Neuronal stem cell (in vitro differentiated cells): ENCODE measurements at places on chromosomes 12 and 14.
A peak's percentile ranks its signal among the peaks of the same experiment; 100 is the strongest.

DNA sequence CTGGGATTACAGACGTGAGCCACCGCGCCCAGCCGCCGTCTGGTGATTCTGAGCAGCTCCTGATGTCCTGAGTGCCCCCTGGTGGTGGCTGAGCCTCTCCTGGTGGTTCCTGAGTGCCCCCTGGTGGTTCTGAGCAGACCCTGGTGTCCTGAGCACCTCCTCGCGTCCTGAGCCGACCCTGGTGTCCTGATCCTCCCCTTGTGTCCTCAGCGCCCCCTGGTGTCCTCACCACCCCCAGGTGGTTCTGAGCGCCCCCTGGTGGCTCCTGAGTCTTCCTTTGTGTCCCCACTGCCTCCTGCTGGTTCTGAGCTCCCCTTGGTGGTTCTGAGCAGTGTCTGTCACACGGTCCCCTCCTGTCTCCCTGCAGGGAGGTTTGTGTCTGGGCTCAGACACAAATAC is 1304.9 kb downstream of the TMEM121 start:
- DNase-seq, result no peak

- DNase-seq, result no peak
Measured at GRCh38 chr12:106573239-106573638, 9.6 kb upstream of the RFX4 start.

- DNase-seq, result no peak
Measured at GRCh38 chr12:101325590-101325989, 45.7 kb downstream of the UTP20 start.

DNA sequence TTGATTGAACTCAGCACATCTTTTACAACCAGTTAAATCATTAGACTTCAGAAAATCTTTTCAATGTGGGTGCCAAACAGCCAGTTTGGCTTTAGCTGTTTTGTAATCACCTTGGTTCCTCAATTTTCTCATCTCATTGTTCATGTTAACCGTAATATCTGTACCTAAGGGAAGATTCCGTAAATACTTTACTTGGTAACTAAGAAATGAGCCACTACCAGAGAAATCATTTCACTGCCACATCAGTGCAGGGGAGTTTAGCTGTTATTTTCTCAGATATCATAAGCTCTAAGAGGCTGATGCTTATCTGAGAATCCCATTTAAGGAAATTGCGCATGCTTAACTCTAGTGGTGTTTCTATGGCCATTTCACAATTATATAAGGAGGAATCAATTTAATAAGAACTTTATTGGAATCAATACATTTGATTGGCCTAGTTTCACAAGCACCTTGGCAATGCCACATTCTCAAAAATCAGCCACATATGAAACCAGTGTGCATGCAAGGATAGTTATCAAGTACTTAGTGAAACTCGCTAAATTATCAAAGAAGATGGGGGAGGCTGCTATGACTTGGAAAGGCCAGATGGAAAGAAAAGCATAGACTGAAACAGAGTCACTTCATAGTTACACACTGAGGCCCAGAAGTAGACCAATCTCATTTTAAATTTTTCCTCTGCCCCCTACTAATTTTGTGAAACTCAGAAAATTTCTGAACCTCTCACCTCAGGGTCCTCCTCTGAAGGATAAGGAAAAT is 28.1 kb upstream of the IL22 start:
- DNase-seq, result no peak

GRCh38 chr14:104893435-104894207 is 28.6 kb downstream of the CEP170B start:
- DNase-seq, result no peak

DNA sequence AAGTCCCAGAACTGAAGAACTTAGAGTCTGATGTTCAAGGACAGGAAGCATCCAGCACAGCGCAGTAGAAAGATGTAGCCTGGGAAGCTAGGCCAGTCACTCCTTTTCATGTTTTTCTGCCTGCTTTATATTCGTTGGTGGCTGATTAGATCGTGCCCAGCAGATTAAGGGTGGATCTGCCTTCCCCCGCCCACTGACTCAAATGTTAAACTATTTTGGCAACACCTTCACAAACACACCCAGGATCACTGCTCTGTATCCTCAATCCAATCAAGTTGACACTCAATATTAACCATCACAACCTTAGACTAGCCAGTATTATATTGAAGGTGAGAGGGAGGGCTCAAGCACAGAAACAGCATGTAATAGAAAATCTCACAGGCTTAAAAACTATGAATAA is 222.9 kb downstream of the C12orf50 start:
- no peak for DNase-seq

- no peak for DNase-seq
Measured at GRCh38 chr12:24084800-24085199, 135.3 kb upstream of the SOX5 start.

DNA sequence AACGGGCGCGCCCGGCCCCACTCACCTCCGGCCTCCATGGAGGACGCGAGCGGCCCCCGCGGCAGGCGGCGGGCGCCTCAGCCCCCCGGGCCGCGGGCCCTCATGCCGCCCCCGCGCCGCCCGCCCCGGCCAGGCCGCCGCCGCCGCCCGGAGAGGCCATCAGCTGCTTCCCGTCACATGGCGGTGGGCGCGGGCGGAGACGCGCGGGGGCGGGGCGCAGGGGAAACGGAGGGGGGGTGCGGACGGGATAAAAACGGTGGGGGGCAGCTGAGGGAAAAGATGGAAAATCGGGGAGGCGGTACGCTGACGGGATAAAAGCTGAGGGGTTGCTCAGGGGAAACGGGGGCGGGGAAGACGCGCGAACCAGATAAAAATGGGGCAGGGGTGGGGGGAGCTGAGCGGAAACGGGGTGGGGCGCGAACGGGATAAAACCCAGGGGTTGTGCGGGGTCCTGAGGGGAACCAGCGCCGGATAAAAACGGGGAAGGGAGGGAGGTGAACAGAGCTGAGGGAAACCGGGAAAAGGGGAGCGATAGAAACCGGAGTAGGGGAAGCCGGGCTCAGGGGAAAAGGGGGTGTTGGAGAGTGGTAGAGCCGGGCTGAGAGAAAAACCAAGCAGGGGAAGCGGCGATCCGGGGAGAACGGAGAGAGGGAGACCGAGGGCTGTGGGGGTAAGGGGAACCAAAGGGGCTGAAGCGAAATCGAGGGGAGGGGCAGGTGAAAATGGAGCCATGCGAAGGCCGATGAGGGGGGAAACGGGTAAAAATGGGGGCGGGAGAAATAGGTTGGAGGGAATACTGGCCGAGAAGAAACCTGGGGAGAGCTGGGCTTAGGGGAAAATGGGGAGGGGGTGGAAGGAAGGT is at the start of gene WSB2:
Gene WSB2, minus strand, starts transcription at position 169 of the 862 bp plus-strand sequence. Its CDS starts 131 bp downstream, at position 38.
- DNase-seq, result peak; percentile 35

- DNase-seq, result no peak
Measured at GRCh38 chr12:24595652-24596235, 353.2 kb downstream of the BCAT1 start.

GRCh38 chr12:3201339-3202051 is 124.3 kb downstream of the TSPAN9 start:
- no peak for DNase-seq

DNA sequence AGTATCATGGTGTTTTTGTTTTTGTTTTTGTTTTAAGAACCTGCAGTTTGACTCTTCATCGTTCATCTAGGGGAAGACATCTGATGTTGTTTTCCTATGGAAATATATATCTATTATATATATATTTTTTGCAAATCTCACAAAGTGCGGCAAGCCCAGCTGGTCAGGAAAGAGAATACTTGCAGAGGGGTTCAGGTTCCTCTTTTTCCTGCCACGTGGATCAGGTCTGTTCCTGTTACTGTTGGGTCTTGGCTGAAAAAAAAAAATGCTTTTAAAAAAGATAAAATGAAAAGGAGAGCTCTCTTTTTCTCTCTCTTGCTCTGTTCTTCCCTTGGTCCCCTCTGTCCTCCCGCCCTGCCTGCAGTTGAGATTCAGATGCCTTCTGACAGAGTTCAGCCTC is 179.4 kb upstream of the BCL2L14 start:
- DNase-seq, result no peak

- no peak for DNase-seq
Measured at GRCh38 chr12:278046-278445, 15.4 kb upstream of the SLC6A13 start.

DNA sequence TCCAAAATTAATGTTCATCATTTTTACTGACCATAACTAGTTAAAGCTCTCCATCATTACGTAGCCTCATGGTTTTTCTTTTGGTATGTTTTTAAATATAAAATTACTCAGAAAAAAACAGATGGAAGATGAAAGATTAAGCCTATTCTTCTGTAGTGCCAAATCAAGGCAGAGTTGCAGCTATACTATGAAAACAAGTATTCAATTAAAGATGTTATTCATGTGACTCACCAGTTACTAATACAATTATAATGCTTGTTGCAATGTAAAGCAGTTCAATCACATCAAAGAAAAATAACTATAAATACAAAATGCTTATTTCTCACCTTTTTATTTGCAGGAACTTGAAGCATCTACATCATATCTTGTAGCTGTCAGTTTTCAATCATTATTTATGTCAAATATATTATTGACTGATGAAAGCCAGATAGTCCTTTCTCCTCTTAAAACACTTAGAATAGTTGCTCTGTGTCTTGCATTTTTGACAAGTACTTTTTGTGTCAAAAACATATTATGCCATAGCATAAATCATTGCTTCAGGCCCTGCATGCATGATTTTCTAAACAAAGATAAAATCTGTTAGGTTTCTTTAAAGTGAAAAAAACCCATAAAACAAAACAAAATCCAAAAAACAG is 36.0 kb upstream of the TRHDE start:
- DNase-seq, result no peak

- DNase-seq, result no peak
Measured at GRCh38 chr12:100799770-100800169, 5.2 kb downstream of the ANO4 start.

DNA sequence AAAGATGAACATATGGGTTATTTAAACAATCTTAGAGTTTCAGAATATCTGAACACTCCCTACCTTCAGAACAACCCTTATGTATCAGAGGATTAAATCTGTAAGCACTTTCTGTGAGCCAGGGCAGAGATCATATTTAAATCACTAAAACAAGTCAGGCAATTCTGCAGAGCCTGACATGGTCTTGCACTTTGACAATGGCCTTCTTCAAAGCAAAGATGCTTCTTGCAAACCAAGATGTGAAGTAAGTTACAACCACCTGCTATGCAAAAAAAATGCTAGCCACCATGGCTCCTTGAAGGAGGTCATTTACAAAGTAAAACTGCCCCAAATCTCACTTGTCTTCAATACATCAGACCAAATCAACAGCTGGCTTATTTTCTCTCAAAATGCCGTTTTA is 3.2 kb downstream of the PPP1CC start:
- no peak for DNase-seq

GRCh38 chr12:54984658-54985376 is at the start of gene TESPA1:
TSS of gene TESPA1 (minus strand) at chr12:54984762. CDS start at chr12:54974562, 10,200 bp downstream.
- DNase-seq, result no peak

DNA sequence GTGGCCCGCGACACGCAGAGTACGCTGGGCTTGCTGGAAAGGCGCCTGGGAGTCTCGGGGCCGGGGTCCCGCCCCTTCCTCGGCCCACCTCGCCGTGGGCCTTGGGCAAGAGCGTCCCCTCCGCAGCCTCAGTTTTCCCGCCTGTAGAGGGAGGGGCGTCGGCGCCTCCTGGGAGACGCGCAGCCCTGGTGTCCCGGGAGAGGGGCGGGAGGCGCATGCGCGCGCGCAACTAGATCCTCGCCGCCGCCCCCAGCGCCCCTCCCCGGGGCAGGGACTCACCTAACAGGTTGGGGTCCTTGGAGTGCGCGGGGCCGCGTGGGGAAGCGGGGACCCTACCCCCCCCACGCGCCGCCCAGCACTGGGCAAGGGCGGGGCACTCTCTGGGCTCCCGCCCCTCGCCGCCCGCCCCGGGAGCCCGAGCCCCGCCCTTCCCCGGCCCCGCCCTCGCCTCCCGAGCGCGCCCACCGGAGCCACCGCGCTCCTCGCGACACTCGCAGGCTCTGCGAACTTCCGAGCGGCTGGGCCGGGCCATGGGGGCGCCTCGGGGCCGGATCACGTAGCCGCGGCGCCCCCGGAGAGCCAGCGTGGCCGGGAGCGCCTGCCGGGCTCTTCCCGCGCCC is at the start of gene KIF26A:
Gene KIF26A, plus strand, starts transcription at position 490 of the 620 bp plus-strand sequence. CDS start 136 bp downstream, outside the sequence.
- DNase-seq, result peak; percentile 82

GRCh38 chr12:42143452-42144157 is 1.1 kb downstream of the GXYLT1 start:
- no peak for DNase-seq

GRCh38 chr12:24709216-24709615 is 239.7 kb downstream of the BCAT1 start:
- no peak for DNase-seq

DNA sequence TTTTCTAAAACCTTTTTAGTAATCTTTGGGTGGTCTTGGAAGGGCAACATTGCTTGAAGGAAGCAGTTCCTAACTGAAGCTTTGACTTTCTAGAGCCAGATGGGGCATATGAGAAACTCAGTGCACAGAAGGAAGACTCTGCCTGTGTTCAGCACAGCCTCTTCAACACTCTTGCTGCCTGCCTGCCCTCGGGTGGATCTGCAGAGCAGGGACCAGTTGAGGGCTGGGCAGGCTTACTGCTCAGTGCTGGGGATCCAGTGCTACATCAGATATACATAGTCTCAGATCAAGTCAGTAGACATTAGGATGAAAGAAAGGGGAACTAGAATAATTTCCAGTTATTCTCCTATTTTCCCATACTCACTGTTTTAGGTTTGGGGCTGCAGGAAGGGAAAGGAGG is 29.5 kb upstream of the TMX1 start:
- no peak for DNase-seq

GRCh38 chr12:95642583-95642982 is 91.3 kb upstream of the USP44 start:
- no peak for DNase-seq

GRCh38 chr12:102029141-102029540 is 32.6 kb downstream of the WASHC3 start:
- no peak for DNase-seq

DNA sequence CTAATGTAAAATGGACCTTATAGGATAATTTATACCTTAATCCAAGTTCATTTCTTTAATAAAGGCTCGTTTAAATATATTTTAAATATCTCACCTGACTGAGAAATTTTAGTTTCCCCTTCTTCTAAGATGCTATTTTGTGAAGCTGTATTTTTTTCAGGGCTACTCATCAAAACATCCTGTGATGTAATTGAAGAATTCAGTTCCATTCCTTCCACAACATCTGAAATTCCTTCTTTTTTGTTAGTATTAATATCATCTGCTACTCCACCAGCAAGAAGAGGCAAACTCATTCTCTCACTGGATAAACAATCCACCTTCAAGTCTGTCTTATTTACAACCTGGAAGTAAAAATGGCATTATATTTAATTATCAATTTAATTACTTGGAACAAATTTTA is 22.5 kb downstream of the LGALS3 start:
- no peak for DNase-seq

DNA sequence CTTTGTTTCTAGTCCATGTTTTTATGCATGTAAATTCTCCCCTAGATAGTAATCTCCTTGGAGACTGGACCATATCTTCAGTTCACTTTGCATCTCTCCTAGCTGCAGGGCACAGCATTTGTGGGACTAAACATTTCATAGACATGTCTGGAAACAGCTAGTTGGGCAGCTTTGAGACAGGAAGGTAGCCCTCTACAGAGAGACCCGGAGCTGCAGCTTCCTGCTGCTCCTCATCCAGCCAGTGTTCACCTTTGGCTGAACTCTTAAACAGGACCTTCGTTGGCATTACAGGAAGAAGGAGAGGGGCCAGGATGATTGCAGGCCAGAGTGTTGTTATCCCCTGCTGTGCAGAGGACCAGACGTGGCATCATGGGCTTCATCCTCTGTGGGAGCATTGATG is 52.9 kb downstream of the GNS start:
- no peak for DNase-seq

- no peak for DNase-seq
Measured at GRCh38 chr14:101918065-101918989, 46.0 kb upstream of the DYNC1H1 start.
